ENCODE measurements at places on chromosomes 1 and 21.

DNA sequence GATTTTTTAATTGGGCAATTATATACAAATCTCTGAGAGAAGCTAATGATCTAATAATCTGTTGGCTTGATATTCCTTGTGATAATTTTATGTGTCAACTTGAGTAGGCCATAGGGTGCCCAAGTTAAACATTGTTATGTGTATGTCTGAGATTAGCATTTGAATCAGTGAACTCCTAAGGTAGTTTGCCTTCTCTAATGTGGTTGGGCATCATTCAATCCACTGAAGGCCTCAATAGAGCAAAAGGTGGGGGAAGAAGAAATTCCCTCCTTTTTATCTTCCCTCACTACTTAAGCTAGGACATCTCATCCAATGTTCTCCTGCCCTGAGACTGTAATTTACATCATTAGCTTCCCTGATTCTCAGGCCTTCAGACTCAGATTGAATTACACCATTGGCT is 394.5 kb downstream of the LMO4 start:
- DNase-seq, result no peak

DNA sequence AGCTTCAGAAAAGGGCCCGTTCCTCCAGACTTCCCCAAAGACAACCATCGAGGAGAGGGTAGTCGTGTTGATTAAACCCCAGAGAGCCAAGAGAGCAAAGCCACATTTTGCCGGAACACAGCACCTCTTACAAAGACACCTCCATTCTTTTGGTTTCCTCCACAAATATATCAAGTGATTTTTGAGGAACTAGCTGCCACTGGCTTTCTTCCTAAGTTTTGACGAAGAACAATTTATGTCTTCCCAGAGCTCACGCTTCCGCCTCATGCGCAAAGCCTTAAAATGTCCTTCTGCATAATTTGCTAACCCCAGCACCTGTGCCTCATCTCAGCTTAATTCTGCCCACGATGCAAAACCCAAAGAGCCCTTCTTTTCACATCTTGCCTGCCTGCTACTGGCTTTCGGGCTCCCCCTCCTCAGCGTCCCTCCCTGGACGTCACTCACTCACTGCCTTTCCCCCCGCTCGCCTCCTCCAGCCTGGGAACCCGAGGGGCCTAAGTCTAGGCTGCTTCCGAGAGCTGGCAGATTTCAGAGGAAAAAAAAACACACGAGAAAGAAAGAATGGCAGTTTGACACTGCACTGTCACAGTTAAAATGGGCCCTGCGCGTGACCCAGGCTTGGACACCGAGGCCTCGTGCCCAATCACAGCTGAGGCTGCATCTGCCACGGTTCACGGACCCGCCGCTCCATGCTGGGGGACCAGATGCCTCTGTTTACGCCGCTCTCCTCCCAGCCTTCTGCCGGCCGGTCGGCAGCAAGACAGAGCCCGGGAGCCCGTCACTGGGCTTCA is 77.6 kb upstream of the IFNAR2 start:
- DNase-seq, result no peak

- no peak for DNase-seq
Observed at GRCh38 chr1:36588972-36589371, 106.3 kb upstream of the CSF3R start.

GRCh38 chr1:203797948-203798655 is 2.7 kb downstream of the ZBED6 start:
- DNase-seq, result no peak

DNA sequence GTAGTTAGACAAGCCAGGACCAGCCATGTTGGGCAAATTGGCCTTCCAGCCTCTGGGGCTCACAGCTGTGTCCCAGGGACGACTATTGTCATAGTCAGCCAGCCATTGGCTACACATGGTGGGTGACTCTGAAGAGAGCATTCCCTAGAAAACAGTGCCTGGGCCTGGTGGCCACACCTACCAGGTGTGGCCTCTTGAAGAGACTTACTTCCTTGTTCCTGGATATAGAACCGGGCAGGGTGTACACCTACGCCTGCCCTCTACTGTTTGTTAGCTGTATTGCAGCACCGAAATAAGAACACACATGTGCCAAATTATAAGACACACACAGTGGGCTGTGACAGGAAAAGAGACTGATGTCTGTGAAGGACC is 134.6 kb upstream of the ARHGEF16 start:
- no peak for DNase-seq

DNA sequence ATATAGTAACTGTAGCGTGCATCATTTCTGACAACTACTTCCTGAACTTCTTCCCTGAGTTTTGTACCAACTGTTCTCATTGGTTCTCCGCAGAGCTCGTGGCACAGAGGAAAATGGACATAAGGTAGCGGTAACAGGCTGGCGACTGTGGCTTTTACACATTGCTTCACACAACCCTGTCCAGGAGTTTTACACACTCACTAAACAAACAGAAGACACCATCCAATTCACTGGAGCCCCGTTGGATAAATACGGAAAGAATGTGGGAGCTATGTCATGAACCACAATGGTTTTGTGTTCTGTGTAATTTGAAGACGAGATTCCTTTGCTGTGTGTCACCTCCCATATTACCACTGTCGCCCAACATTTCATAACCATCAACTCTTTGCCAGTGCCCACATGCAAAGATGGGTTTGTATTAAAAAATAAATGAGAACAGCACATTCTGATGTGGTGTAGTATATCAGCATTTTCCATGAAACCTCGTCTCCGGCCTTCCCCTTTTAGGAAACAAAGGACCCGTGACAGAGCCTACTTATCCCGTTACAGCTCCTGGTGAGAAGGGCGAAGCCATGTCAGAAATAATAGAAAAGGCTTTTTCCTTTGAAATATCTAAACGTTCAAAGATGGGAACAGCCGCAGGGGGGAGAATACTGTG is 47.4 kb upstream of the ENAH start:
- no peak for DNase-seq

DNA sequence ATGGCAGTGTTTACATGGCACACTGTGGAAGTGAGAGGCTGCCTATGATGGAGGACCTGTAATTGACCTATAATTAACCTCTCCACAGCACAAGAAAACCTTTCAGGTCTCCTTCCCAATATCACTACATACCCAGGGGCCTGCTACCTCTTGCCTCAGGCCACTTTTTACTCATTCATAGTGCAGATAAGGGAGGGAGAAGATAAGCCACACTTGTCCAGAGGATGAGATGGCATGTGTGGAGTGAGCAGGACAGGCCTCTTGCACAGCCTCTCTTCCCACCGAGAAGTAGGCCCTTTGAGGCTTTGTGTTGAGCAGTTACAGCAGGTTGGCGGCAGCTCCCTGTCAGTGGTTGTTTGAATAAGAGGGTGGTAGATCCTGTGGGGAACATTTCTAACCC is 31.1 kb upstream of the IKBKE start:
- no peak for DNase-seq

- peak; percentile 32 for DNase-seq
Observed at GRCh38 chr21:36415375-36415774, 30.2 kb downstream of the CHAF1B start.

DNA sequence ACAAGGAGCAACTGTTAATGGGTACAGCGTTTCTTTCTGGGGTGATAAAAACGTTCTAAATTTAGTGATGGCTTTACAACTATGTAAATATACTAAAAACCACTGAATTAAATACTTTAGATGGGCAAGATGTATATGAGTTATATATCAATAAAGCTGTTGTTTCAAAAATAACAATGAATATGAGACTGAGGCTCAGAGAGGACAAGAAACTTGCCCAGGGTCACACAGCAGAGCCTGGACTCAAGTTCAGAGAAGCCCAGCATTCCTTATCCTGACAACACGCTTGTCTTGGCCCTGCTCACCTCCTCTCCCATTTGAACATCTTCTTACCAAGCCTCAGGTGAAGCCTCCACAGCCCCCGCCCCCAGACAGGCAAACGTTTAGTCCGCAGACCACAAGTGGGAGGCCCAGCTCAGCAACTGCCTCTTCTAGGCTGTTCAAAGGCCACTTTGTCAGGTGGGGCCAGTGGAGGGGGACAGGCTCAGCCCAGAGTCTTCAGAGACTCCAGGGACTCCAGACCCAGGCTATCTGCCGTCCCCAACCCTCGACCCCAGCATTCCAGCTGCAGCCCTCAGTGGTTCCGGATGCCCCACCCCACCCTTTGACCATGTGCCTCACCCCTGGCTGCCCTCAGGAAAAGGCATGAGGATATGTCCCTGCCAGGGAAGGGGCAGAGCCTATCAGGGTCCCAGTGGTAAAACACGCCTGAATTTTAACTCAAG is 17.9 kb downstream of the SDC3 start:
- no peak for DNase-seq

GRCh38 chr1:54474310-54475251 is 68.4 kb upstream of the SSBP3 start:
- no peak for DNase-seq

DNA sequence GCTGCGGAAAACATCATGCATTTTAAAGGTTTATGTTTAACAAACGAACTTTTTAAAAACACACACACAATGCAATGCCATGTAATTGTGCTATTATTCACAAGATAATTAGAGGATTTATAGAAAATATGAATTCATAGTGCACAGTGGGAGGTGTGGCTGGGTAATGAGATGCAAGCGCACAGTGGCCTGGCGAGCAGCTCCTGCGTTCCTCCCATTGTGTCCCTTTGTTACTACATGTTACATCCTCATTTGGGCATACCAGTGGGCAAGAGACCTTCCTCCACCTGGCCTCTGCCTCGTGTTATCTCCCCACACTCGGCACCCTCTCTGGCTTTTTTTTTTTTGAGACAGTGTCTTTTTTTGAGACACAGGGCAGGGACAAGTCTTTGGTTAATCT is 30.0 kb upstream of the TENT5B start:
- DNase-seq, result no peak

DNA sequence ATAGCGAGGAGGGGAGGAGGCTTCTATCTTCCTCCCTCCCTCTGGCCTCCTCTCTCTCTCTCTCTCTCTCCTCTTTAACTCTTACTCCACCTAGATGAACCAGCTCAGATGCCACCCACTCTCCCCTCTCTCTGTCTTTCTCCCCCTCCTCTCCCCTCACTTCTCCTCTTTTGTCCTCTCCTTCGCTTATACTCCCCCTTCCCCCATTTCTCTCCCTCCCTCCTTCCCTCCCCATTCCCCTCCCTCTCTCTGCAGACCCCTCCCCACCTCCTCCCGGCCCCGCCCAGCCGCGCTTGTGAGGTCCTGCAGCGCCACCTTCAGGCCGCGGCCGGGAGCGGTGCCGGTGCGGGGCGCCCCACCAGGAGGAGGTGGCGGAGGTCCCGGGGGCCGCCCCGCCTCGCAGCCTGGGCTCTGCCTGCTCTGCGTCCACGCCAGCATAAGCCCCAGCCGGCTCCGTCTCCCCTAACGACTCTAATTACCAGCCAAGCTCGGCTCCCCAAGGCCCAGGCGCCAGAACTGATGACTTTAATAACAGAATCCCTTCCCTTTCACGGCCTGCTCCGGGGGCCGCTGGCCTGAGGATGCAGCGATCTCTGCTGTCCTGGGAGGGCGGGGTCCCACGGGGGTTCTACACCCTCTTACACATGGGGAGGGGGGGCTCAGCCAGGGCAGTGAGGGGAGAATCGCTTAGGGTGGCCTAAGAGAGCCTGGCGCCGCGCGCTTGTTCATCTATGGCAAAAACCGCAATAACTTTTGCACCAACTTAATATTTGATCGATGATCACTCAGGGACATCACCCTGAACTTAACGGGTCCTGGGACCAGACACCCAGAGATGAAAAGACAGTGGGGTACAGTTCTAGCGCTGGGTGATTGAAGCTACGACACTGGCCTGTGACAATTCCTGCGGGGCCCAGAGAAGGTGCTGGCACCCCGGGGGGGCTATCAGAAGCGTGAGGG is 637.3 kb downstream of the MATN1 start:
- no peak for DNase-seq

DNA sequence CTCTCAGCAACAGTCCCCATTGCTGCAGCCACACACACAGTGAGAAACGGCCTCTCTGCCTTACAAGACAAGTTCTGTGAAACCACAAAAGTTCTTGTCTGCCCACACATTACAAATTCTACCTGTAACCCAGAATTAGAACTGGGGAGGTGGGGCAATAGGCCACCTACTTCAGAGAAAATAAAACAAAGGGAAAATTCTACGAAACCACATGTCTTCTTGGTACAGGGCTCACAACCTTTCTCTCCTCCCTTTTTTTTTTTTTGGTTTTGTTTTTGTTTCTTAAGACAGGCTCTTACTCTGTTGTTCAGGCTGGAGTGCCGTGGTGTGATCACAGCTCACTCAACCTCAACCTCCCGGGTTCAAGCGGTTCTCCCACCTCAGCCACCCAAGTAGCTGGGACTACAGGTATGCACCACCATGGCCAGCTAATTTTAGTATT is 30.2 kb downstream of the LPAR3 start:
- no peak for DNase-seq

DNA sequence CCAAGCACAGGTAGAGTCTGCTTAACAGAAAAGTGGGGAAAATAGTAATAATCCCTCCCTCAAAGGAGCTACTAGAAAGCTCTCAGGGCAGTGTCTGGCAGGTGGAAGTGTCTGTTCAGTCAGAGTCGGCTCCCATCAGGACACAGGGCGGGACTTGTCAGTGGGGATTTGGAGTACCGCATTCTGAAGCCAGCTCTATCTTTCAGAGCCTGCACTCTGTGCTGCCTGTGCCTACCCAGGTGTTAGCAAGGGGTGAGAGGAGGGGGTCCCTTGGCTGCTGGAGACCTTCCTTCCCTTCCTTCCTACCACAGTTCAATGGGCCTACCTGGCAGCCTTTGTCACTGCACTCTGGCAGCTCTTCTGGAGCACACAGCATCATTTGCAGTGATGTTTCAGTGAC is 615.5 kb downstream of the AJAP1 start:
- no peak for DNase-seq

DNA sequence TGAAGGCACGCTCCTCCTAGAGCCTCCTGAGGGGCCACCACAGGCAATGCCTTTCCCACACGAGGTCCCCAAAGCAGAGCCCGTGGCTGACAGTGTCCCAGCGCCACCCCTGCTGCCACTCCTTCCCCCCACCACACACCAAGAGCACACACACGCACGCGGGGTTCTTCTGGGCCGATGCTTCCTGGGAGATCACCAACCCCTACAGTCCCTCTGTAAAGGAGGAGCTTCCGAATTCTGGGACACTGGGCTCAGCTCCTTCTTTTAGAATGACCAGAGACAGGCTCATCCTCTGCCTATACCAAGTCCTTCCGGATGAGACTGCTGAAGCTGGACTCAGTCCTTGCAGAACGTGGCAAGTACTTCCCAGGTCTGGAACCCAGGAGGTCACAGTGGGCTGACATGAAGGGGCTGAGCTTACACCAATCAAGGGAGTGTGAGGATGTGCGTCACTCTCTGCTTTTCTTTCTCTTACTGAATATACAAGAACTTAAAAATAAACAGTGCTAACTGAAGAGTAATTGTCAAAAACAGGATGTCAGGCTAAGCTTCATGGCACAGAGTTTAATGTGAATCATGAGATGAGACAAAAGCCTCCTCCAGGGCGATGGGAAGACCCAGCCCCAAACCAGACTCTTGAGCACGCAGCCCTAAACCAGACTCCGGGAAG is 12.7 kb downstream of the SSU72 start:
- no peak for DNase-seq

- no peak for DNase-seq
Observed at GRCh38 chr1:160883581-160884513, 1.1 kb downstream of the ITLN1 start.
